ENCODE measurements at places on chromosomes 7 and 10.

- DNase-seq, result no peak
Observed at GRCh38 chr10:29287635-29288034, 1.2 kb upstream of the LYZL1 start.

- no peak for DNase-seq
Observed at GRCh38 chr7:80859272-80859970, 59.4 kb downstream of the SEMA3C start.

DNA sequence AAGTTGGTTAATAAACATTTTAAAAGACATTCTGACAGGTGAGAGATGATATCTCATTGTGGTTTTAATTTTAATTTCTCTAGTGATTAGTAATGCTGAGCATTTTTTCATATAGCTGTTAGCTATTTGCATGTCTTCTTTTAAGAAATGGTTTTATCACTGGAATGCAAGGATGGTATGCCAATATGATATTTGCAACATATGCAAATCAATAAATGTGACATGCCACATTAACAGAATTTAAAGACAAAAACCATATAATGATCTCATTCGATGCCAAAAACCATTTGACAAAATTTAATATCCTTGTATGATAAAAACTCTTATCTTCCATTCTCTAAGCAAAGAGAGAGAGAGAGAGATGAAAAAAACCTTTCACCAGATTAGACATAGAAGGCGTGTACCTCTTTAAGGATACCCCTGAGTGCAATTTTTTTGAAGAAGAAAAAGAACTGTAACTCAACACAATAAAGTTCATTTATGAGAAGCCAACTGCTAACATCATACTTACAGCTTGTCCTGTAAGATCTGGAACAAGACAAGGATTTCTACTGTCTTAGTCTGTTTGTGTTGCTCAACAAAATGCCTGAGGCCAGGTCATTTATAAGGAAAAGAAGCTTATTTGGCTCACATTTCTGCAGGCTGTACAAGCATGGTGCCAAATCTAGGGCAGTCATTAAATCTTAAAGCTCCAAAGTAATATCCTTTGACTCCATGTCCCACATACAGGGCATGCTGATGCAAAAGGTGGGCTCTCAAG, 39.7 kb upstream of the ZMYND11 start:
- no peak for DNase-seq

- DNase-seq, result no peak
Observed at GRCh38 chr7:80014511-80014910, 120.1 kb upstream of the GNAI1 start.

DNA sequence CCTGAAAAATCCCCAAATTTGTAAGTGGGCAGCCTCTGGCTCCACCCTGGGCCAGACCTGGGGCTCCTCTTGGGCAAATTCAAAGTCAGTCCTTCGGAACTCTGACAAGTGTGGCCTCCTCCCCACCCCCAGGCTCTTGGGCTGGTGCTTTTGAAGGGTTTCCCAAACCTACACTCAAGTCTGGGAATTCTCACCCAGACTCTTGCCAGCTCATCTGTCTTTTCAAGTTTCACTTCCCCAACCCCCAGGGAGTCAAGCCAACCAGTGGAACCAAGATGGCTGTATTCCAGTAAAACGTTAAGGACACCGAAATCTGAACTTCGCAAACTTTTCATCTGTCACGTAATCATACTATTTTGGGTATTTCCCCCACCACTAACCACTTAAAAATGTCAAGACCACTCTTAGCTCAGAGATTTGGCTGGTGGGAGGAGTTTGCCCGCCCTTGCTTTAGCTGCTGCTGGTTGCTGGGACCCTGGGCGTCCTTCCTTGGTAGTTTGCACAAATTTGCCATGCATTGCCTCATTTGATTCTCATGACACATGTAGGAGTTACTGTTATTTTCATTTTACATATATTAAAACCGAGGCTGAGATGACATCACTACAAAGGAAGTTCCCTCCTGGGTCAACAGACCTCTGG, 1.7 kb upstream of the MYO1G start:
- no peak for DNase-seq

GRCh38 chr7:44956157-44956766, 22.6 kb downstream of the MYO1G start:
- DNase-seq, result no peak

DNA sequence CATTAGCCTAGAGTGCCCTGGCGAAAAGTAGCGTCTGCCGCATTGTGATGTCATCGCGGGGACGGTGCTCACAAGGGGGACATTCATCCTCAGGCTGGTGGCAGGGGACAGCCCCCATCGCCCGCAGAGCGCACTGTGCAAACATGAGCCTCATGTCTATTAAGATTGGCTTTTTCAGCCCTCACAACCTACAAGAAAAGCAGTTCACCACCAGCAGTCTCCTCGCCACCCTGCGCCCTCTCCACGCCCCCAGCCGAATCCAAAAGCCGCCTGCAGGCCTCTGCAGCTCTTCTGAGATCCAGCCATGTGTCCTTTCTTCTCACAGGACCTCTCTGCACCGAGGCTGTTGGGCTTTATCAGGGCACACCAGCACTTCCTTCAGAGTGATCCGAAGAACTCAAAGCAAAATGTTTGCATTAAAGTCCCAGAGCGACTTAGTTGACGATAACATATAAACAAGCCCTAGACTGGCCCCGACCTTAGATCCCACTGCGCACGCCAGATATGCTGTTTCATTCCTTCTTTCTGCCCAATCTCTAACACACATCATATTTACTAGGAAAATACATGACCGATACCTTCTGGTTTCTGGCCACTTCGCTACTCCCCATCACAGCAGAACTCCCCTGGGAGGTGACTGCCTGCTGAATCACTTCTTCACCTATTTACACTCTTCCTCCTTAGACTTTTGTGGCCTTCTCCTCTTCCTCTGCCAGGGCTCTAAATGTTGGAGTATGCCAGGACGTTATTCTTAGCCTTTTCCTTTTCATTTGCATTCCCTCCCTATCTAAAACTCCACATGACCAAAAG, 206.0 kb upstream of the SH2B2 start:
- DNase-seq, result peak; percentile 93

- peak; percentile 28 for DNase-seq
Observed at GRCh38 chr7:1534330-1535099, 4.0 kb downstream of the MAFK start.

- DNase-seq, result peak; percentile 87
Observed at GRCh38 chr7:69871886-69872569, 273.8 kb downstream of the AUTS2 start.

- DNase-seq, result no peak
Observed at GRCh38 chr10:129883029-129883428, 81.0 kb downstream of the EBF3 start.

DNA sequence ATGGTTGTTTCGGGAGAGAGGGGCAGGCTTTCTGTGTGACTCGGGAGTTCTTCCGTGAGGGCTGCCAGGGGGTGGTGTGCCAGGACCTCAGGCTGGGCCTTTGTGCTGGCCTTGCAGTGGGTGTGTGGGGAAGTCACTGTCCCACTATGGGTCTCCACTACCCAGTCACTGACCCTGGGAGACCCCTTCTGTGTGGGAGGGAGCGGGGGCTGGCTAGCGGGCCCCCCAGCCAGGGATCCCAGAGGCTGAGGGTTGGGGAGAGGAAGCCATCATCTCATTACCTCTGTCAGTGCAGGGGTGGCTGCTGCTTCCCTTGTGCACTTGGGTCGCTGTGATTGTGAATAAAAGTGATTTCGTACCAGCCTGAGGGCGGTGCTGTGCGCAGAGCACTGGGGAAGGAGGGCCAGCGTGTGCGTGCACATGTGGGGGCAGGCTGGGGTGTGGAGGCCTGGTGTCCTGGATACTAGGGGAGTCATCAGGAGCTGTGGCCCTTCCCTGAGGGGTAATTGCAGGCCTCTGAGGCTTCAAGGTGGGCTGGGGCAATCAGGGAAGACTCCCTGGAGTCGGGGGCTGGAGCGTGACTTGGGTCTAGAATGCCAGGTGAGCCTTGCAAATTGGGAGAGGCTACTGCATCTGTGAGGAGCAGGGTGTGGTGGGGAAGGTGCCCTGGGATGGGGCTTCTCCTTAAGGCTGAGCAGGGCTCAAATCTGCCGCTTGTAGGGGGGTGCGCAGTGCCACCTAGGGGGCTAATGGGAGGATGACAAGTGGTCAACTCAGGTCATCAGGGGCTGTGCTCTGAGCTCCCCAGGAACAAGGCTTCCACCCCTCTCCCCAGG, 98.9 kb downstream of the NEURL1 start:
- DNase-seq, result peak; percentile 63

DNA sequence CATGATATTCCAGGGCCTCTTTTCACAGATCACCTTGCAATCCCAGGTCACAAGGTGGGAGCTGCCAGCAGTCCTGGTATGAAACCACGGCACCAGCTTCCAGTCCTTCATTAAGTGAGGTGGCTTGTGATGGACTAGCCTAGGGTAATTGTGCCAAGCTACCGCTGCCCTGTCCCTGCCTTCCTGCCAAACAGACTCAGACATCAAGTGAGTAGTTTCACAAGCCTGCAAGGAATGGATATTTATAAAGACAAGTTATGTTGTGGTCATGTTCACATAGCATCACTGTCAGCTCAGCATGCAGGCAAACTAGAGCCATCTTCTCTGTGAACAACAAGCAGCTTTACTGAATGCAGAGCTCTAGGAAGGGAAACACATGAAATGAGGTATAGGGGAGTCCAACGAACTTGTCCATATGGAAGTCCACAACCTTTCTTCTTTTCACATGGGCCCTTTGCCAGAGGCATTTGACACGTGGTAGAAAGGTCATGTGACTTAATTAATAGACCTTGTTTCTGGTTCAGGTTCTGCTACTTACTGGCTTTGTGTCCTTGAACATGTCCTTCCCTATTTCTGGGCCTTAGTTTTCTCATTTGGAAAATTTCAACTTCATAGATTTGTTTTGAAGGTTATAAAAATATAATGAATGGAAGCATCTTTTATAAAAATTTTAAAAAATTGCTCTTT, 1061.2 kb downstream of the KCNMA1 start:
- DNase-seq, result no peak

DNA sequence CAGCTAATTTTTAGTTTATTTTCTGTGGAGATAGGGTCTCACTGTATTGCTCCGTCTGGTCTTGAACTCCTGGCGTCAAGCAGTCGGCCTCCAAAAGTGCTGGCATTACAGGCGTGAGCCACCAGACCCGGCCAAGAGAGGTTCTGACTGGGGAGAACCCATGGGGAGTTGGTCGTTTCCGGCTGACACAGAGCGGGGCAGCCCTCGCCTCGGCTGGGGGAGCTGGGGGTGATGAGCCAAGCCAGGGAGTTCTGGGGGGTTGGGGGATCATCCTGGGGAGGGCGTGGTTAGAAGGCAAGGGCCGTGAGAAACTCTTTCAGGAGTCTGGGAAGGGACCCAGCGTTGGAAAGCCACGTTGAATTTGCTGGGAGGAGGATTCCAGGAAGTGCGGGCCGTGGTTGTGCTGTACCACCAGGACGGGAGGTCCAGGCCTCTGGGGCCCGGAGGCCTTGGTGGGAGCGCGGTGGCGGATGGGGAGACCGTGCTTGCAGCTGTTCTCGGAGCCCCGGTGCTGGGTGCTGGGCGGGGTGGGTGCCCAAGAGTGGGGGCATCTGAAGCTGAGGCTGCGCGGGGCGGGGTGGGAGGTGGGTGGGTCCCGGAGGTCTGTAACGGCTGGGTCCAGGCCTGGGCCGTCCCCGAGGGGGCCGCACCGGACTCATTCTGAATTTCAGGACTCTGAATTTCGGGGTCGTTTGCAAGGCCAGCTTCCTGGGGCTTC, 8.4 kb upstream of the ZNF853 start:
- no peak for DNase-seq

DNA sequence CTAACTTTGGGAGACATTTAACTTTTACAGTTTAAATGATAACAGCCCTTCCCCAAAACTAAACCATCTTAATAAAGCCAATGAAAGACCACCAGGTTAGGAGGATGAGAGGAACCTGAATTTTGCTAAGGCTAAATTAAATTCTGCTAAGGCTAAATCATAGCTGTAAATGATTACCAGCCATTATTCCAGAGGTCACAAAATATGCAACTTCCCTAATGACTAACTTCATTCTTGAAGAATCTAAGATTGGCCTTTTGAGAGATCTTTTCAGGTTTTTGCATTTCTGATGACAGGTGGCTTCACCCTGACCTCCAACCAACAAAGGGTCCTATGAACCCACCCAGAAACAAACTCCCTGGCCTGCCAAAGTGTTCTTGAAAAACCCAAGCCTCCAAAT, 373.3 kb downstream of the IPMK start:
- DNase-seq, result no peak

GRCh38 chr7:43454936-43455518, 127.9 kb upstream of the STK17A start:
- peak; percentile 17 for DNase-seq

GRCh38 chr7:37467002-37467401, 18.3 kb upstream of the ELMO1 start:
- DNase-seq, result no peak

DNA sequence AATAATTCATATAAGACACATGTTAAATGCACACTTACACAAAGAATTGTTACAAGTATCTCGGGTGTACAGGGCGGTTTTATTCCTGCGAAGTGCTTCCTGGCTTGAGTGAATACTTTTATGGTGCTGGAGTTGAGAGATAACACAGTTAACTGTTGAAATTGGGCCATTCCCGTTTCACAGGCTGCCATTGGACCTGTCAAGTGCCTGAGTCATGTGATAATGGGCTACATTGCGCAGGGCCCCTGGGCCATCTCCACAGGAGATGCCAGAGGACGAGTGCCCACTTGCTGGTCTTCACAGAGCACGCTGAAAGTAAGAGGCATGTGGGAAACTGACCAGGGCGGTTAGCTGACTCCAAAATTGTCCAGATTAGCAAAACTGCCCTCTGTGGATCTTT, 4.8 kb downstream of the FBH1 start:
- DNase-seq, result peak; percentile 92

DNA sequence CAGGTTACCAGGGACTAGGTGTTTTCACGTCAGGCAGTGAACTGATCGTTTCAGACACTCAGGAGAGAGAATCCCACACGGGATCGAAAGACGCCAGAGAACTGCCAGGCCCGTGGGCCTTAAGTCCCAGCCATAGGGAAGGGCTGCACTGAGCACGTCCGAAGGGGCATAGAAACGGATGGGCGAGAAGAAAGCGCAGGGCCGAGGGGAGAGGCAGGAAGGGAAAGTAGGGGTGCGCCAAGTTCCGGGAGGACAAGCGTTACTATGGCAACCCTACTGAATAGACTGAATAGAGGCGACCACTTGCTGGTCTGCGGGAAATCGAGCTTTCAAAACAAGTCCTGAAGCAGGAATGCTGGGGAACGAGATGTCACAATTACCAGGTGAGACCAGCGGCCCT, 421.3 kb upstream of the NUPR2 start:
- DNase-seq, result no peak

DNA sequence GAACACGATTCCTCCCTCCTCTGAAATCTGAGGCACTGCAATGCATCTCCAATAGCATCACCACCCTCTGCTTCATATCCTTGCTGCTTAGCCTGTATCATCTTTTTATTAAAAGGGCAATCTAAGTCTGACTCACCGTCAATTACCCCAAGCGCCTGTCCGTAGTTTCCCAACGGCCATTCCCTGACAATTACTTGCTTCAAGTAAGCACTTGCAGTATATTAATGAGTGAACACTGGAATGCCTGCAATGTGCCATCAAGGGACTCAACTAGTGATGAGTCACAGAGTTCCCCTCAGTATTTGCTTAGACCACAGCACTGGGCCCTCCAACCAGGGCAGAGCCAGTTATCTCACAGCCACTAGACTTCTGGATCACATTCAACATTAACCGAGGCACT, 19.5 kb upstream of the PPP1R3C start:
- no peak for DNase-seq
